ENCODE measurements at places on chromosomes 4 and X.

GRCh38 chr4:8163026-8163425 is 4.4 kb upstream of the ABLIM2 start:
- no peak for DNase-seq

DNA sequence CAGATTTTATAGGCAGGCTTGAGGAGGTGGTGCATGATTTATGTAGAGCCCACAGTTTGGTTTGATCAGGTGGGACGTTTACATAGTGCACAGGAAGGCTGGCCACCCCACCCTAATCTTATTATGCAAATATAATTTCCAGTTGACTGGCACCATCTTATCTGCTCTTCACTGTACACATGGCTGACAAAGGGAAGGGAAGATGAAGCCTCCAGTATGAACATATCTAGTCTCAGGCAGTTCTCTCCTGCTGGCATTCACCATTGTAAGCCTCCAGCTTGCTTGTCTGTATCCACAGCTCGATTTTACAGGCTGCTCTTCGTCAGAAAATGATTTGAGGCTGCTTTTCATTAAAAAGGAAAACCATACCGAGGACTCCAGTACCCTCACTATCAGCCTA is 278.3 kb downstream of the TECRL start:
- DNase-seq: no peak

DNA sequence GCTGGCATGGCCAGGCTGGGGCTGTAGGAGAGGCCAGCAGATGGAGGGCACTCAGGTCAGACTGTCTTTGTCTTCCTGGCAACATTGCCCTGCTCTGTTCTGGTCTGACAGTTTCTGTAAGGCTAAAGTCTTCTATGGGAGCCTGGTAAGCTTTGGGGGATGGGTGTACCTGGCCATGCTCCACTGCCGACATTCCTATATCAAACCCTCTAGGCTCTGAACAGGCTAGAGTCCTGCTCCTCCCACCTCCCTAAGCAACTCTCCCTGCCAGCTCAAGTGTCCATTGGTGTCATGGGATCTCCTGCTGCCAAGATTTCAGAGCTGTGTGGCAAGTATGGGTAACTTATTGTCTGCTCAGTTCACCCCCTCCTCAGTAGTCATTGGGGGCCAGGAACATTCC is 163.5 kb upstream of the UGT8 start:
- DNase-seq: no peak

DNA sequence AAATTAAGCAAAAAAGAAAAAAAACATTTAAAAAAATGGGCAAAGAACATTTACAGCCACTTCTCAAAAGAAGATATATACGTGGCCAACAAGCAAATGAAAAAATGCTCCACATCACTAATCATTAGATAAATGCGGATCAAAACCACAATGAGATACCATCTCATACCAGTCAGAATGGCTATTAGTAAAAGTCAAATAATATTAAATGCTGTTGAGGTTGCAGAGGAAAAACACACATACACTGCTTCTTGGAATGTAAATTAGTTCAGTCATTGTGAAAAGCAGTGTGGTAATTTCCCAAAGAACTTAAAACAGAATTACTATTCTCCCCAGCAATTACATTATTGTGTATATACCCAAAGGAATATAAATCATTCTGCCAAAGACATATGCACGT is 1189.0 kb downstream of the PCDH18 start:
- no peak for DNase-seq

DNA sequence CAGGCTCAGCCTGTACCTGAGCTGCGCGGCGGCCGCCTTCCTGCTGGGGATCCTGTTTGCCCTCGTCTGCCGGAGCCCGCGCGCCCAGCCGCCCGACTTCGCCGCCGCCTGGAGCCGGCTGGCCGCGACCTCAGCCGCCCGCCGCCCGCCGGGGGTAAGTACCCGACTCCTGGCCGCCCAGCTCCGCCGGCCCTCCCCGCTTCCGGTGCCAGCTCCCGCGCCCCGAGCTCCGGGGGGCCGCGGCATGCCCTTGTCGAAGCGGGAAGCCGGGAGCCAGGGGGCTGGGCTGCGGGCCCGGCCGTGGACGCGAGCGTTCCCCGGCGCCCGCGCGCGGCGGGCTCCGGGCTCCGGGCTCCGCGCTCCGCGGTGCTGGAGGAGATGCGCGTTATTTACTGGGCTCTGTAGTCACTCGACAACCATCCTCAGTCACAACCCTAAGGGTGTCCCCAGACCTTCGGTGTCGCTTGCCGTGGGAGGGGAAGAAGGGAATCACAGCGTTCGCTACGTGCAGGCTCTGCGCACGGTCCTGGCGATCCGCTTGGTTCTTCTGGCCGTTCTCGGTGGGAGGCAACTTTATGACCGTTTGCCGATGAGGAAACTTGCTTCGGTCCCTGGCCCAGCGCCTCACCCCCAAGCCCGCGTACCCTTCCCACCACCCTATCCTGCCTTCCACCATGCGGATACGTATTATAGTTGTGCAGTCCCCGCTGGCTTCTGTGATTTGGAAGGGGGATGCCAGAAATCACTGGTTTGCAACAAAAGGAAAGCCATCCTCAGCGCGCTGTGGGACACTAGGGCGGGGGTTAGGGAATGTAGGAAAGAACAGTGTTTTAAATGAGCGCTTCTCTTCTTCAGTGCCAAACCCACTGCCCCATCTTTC is 944 bp downstream of the SNX25 start:
- no peak for DNase-seq

- no peak for DNase-seq
Measured at GRCh38 chr4:144284026-144284425, 143.5 kb upstream of the GYPA start.

DNA sequence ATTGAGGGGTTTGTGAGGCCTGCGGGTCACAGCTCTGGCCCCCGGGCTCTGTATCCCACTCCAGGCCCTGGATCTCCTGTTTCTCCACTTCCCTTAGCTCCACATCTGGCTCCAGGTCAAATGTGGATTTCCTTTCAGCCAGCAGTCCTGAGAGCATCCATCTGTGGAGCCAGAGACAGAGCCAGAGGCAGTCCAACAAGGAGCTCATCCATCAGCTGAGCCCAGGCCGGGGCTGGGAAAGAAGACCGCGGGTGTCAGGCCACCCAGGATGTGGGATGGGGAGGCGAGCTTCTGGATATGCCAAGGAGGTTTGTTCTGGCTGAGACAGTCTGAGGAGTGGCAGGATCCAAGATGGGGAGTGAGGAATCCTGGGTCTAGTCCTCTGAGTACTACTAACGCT is 91.7 kb downstream of the EFNB1 start:
- no peak for DNase-seq

- no peak for DNase-seq
Measured at GRCh38 chr4:47615385-47615784, 130.3 kb downstream of the ATP10D start.

DNA sequence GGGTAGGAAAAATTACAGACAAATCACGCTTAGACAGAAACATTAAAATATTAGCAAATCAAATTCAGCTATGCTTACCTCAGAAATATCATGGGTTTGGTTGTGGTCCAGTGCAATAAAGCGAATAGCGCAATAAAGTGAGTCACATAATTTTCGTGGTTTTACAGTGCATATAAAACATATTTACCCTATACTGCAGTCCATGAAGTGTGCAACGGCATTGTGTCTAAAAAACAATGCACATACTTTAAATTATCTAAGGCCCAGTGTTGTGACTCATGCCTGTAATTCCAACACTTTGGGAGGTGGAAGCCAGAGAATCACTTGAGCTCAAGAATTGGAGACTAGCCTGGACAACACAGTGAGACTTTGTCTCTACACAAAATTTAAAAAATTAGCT is 195.7 kb upstream of the IL1RAPL1 start:
- no peak for DNase-seq

DNA sequence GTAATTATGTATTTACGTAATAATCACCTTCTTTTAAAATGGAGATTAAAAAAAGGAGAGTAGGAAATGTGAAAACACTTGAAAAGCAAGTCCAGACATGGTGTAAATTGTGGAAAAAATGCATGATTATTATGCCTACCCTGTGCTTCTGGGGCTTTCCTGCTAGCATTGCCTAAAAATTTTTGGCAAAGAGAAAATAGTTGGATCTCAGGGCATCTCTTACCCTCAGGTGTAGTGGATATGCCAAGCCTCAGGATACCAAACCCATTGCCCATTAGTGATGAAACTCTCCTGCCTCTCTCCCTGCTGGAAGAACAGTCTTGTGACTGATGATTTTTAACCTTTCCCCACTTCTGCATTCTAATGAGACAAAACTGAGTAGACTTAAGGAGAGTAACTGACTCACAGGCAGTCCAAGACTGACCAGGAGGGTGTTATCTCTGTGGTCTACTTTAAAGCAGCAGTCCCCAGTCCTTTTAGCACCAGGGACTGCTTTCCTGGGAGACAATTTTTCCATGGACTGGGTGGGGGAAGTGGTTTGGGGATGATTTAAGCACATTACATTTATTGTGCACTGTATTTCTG is 174.6 kb downstream of the ZNF330 start:
- no peak for DNase-seq

DNA sequence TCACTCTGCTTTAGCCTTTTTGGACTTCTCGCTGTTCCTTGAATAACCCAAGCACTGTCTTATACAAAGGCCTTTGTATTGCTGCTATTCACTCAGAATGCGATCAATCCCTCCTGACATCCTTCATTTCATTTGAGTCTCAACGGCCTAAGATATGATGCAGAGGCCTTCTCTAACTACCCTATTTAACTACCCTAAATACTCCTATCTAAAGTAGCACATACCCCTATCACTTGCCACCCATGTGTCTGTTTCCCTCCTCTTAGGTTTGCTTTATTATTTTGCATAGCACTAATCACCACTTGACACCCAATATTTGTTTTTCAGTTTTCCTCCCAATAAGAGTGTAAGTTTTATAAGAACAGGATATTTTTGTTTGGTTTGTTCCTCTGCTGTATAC is 42.3 kb upstream of the ACSL4 start:
- no peak for DNase-seq

DNA sequence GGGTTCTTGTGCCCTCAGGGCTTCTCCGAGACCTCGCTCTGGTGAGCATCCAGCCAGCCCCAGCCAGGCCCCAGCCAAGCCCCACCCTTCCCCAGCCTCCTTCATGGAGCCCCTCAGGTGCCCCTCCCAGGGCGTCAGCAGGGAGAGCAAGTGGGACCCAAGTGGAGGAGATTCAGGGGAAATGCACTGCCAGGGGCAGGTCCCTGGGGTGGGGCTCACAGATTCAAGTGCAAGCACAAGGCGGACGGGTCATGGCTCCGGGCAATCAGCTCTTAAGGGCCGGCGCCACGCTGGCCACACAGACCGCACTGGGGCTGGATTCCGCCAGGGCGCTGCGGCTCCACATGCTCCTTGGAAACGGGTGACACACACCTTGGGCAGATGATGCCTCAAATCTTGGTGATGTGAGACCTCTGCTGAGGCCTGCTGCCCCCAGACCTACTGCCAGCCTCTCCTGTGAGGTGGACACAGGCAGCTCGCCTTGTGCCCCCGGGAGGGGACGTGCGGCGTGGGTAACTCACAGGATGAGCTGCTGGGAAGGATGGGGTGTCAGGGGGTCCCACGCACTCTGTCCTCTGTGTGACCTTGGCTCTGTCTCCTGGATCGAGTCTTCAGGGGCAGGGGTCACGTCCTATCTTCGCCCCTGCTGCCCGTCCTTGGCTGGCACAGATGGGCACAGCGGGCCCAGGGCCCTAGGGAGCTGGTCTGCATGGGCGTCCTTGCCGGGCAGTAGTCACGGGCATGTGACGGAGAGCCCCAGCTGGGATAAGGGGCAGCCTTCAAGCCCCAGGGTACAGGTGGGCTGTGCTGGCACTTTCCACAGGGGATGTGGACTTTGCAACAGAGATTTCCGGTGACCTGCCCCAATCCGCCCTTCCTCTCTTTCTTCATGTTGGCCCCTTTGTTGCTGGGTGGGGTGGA is 17.1 kb downstream of the NAT8L start:
- no peak for DNase-seq

GRCh38 chr4:114132830-114133229 is 153.4 kb upstream of the ARSJ start:
- no peak for DNase-seq

- no peak for DNase-seq
Measured at GRCh38 chr4:24003926-24004325, 114.1 kb upstream of the PPARGC1A start.

GRCh38 chr4:179666226-179666625 is 2224.0 kb upstream of the AGA start:
- no peak for DNase-seq

DNA sequence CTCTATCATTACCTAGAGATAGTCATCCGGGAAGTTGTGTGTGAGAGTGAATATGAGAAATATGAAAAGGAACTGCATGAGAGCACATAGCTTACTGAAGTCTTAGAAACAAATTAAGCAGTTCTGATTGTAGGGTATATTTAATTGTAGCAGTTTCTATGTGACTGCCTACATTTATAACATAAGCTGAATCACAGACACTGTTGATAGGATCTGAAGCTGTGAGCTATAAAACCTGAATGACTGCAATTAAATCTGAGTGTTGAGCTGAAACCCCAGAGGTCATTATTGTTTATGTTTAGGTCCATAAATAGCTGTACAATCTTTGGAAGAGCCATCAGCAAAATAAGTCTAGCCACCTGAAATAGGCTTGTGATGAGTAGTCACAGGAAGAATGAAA is 210.1 kb upstream of the CXCL13 start:
- DNase-seq: no peak

DNA sequence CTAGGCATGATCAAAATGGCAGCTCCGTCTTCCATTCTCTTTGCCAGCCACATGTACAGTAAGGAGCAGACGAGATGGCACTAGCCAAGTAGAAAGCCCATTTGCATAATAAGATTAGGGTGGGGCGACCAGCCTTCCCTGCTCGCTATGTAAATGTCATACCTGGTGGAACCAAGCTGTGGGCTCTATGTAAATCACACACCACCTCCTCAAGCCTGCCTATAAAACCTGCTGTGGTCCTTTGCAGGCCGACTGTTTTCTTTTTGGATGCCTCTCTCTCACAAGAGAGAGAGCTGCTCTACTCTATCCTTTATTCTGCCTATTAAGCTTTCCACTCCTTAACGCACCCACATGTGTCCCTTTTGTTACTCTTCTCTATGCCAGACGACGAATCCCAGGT is 1472.7 kb downstream of the ARAP2 start:
- no peak for DNase-seq
